Pancreas (tissue), 10 donors: ENCODE measurements at places on chromosomes 11 and 22. TPM values are rescaled to one million over a fixed set of nuclear protein-coding genes. Genes with fewer than 3 reads are reported as not detected.

The HARBI1 gene
- total RNA-seq = 2.5 TPM

The BIRC3 gene
- 6.7 TPM for total RNA-seq

The IL17REL gene
- total RNA-seq = not detected

The C22orf31 gene
- not detected for total RNA-seq

The UBQLNL gene
- total RNA-seq = 0.23 TPM

The SPDYC gene
- total RNA-seq = not detected

The OR2AG1 gene
- total RNA-seq = not detected

The NAALAD2 gene
- total RNA-seq = 0.13 TPM

The RFPL1 gene
- total RNA-seq = not detected

The CTSC gene
- total RNA-seq = 34.2 TPM

The MMP11 gene
- total RNA-seq = 0.61 TPM

The C11orf42 gene
- total RNA-seq = not detected

The PRG3 gene
- total RNA-seq = not detected

The OPCML gene
- 0.22 TPM for total RNA-seq

The VPREB1 gene
- not detected for total RNA-seq

The HTR3B gene
- not detected for total RNA-seq

The MRGPRF gene
- total RNA-seq = 1.4 TPM

The IL18 gene
- total RNA-seq = 4.1 TPM

The PYGM gene
- 0.55 TPM for total RNA-seq

The CHST1 gene
- 0.54 TPM for total RNA-seq

The IFITM1 gene
- total RNA-seq = 45.2 TPM

The OR56A1 gene
- not detected for total RNA-seq

The DGCR2 gene
- total RNA-seq = 40.2 TPM

The TBX1 gene
- total RNA-seq = not detected

The BAIAP2L2 gene
- total RNA-seq = 1.2 TPM
